ENCODE measurements at places on chromosomes 6 and 20. TPM values are rescaled to one million over a fixed set of nuclear protein-coding genes. Genes with fewer than 3 reads are reported as not detected.

Gene OR2H2
- total RNA-seq, result not detected

Gene CDH4
- 0.10 TPM for total RNA-seq

Gene DDR1
- total RNA-seq, result 18.9 TPM

Gene SLC12A5
- not detected for total RNA-seq

Gene KIFC1
- 2.0 TPM for total RNA-seq

Gene OXT
- not detected for total RNA-seq

Gene AIF1
- 18.1 TPM for total RNA-seq

Gene TRIM31
- not detected for total RNA-seq

GRCh38 chr6:149065658-149066556 is 251.6 kb upstream of the TAB2 start:
- peak; percentile 68 for DNase-seq

GRCh38 chr6:1758076-1758679 is 148.5 kb downstream of the FOXC1 start:
- no peak for DNase-seq

GRCh38 chr20:17262786-17263185 is 35.9 kb downstream of the PCSK2 start:
- DNase-seq, result no peak

DNA sequence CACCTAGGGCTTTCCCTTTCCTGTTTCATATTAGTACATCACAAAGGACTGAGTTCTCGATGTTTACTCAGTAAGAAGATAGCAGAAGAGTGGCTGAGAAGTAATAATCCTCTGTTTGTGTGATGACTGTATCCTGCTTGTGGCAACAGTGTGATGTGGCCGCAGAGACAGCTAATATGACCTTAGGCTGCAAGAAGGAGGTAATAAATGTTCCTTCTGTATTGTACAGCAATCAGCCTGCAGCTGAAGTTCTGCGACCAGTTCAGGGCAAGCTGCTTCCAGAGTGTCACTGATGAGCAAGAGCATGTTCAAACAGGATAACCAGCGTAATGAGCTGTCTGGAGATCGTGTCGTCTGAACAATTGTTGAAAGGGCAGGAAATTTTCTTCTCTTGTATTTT is 70.9 kb downstream of the OPN5 start:
- DNase-seq, result no peak

- DNase-seq, result no peak
Measured at GRCh38 chr20:10366898-10367692, 66.9 kb downstream of the MKKS start.

- DNase-seq, result no peak
Measured at GRCh38 chr6:89734526-89734925, 85.1 kb downstream of the MDN1 start.

DNA sequence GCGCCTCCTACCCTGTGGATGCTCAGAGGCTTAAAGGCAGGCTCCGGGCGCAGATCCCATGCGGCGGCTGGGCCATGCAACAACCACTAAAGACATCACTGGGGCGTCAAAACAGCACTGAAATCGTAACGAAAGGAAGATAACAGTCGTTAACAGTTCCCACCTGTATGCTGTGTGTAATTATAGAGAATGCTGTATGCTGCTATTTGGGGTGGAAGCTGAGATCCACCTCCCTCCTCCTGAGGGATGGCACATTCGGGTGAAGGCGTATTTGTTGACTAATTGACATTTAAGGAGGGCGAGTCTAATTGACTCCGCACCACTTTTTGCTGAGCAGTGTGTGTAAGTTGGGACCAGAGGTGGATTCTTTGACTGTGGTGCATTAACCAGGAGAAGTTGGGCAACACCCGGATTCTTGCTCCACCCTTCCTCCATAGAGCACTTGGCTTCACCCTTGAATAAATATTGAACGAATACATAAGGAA is 687 bp downstream of the SLC35A1 start:
- peak; percentile 58 for DNase-seq

DNA sequence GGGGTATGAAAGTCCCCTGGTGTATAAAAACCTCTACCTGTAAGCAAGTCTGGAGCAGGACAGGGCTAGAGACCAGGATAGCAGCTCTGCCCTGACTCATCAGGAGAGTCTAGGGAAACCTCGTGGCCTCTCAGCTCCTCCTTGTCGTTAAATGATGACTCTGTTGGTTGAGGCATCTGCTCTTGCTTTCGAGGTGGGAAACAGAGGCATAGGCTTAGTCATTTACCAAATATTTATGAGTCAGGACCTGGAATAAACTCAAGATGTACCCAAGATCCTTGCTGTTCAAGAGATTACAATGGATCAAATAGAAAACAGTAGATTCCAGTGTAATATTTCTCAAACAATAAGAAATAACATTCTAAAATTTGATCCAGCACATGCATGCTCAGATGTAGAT is 5.5 kb downstream of the MANBAL start:
- DNase-seq, result no peak

DNA sequence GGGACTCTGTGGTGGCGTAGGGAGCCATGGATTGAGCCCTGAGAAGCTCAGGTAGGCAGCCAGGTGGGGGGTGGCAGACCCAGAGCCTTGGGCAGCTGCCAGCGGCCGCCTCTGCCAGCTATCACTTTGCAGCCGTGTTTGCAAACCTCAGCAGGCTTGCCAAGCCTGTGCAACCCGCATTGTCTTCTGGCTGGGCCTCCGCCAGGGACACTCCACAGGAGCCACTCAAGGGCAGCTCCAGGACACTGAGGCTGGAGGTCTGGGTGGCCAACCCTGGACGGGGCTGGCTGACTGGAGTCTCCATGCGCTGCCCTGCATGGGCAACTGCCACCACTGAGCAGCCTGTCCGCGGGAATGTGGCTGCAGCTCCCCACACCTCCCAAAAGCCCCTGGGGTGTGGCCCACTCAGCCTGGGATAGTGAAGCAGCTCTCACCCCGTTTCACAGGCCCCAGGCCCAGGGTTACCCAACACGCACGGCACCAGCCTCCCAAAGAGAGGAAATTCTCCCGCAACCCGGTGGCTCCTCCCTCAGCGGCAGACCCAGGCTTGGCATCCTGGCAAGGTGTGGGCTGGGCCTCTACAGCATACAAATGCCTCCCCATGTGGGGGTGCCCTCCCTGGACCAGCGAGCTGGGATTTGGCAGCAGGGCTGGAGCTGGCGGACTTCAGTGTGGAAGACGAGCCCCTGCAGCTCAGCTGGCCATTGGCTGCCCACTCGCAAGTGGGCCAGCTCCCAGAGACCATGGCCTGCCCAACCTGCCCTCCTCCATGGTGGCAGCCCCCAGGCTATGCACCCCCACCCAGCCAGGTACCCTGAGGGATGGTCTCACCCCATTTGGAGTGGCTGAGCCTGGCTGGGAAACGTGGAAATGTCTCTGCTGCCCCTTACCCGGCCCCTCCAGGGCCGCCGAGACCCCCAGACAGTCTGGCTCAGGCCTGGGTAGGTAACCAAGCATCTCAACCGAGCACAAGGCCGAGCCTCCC is 2.9 kb downstream of the CHRNA4 start:
- no peak for DNase-seq

GRCh38 chr6:153942361-153942760 is 96.7 kb upstream of the OPRM1 start:
- DNase-seq, result no peak

DNA sequence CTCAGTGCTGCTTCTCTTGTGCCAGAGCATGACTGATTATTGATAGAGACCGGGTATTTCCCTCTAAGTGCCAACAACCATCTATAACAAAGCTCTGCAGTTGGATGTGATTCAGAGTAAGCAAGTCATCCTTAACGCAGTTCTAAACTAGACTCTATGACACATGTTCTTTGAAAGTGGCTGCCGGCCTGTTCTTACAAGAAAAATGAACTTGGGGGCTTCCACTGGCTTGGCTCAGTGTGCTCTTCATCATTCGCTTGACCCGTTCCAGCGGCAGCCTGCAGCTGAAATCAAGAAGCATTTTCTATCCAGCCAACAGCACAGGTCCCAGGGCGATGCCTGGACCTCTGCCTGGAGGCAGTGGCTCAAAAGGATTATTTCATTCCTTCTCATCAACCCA is 29.8 kb downstream of the GFOD1 start:
- DNase-seq, result no peak

DNA sequence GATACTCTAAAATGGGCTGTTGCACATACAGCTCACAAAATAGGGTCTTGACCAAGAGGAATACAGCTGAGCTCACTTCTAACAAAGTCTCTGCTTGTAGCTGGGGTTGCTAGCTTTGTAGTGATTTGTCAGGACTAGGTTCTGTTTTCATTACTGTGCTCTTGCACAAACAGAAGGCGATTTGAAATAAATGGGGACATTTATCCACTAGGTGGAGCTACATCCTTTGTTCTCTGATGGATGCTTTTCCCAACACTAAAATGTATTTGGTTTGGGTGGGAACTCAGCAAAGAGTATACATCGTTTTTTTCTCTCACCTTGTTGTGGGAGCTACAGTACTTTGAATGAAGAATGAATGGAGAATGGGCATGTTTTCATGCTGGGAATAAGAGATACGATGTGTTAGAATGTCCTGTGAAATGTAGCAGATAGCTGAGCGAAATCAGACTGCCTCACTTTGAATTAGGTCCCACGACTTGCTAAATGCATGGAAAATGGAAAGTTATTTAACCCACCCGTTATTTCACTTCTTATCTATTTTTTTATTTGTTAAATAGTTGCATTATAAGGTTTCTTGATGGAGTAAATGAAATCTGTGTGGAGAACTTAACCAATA is 494.7 kb upstream of the MAP3K7 start:
- DNase-seq, result no peak

DNA sequence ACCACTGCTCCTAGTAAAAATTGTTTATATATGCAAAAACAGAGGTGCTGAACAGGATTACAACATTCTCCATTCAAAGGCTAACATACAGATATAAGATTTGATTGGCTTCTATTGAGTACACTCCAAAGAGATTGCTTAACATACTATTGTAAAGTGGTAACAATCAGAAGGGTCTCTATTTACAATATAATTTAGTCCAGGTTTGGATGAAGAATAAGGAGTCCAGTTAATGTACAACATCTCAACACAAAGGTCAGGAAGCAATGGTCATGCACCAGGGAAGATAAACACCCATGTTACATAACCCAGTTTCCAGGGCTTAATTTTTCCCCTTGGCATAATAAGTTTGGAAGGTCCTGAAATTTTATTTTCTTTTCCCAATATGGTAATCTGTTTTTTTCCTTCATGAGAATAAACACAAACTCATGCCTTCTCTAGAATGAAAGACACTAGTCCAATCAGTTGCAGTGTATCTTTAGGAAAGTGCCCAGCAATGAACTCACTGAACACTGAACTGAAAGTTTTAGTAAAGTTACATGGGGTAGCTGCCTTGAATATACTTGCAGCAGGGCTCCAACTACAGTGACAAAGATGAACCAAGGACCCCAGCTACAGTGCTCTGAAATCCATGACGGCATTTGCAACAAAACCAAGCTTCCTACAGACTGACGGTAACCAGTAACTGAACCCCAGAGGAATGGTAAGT is 255.3 kb upstream of the GJE1 start:
- DNase-seq, result no peak

- no peak for DNase-seq
Measured at GRCh38 chr6:142414462-142415250, 112.8 kb downstream of the ADGRG6 start.

- no peak for DNase-seq
Measured at GRCh38 chr6:26367114-26367513, 2.1 kb downstream of the BTN3A2 start.

DNA sequence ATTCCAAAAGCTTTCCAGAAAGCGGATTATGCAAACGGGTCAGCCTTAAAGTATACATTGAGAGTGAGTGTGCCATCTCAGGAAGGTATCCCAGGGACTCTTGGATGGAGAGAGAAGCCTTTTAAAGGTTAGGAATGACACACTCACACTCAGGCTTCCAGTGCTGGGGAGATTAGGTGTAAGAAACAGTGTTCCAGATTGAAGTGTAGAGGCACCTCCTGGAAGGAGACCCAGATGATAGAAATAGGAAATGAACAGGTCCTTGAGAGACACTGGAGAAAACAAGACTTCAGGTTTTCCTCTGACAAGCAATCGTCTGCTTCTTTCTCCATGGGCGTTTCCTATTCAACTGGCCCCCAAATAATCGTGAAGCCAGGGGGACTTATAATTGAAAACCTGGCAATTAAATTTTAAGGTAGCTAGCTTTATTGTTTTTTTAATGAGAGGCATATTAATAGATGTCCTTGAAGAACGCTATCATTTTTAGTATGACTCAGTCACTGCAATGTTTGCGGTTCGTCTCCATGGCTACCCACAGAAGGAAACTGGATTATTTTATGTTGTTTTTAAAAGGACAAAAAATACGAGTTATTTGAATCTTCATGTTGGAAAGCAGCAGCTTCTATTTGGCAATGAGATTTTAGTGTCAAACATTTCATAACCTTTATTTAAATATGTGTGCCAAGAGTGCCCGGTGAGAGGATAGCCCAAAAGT is 85.3 kb downstream of the TRMT6 start:
- DNase-seq, result no peak

GRCh38 chr20:61599061-61599531 is 347.0 kb downstream of the CDH4 start:
- no peak for DNase-seq

- DNase-seq, result no peak
Measured at GRCh38 chr20:59777814-59778575, 155.4 kb downstream of the SYCP2 start.

GRCh38 chr6:53065266-53066076 is at the start of gene FBXO9:
Gene FBXO9 (plus strand): TSS chr6:53065404. CDS start chr6:53065790, 386 bp downstream.
- DNase-seq, result peak; percentile 70

DNA sequence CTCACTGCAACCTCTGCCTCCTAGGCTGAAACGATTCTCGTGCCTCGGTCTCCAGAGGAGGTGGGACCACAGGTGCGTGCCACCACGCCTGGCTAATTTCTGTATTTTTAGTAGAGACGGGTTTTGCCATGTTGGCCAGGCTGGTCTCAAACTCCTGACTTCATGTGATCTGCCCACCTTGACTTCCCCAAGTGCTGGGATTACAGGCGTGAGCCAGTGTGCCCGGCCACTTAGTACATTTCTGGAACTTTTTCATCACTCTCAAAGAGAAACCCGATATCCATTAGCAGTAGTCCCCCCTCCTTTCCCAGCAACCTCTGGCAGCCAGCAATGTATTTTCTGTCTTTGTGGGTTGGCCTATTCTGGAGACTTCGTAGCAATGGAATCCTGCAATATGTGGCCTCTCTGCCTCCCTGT is 109.8 kb downstream of the JARID2 start:
- DNase-seq, result no peak

DNA sequence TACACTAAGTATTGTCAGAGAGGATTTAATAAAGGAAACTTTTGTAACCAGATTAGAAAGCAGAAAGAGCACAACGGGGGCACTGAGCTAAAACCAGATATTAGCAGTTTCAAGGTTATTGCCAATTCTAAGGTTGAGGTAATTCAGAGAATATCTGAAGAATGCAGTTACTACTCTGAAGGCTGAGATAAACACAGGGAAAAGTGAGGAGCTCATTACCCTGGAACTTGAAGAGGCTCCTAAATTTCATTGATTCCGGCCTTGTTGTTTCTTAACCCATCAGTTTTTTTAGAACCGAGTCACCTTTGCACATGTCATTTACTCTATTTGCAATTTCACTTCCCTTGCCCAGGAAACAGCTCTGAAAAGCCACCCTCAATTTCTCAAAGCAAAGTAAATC is 72.4 kb upstream of the BTBD3 start:
- no peak for DNase-seq

All from T-cell (primary cell).